Pulmonary artery endothelial cell (primary cell): ENCODE measurements at places on chromosomes 7 and 10. TPM values are rescaled to one million over a fixed set of nuclear protein-coding genes. Genes with fewer than 3 reads are reported as not detected.

Gene VPS37D
- 2.5 and 4.3 TPM in 2 replicates for total RNA-seq

- no peak for DNase-seq
Observed at GRCh38 chr7:2640482-2640830, 8.7 kb downstream of the TTYH3 start.

Gene CPEB3
- total RNA-seq, result 0.92 and 1.5 TPM in 2 replicates

- DNase-seq, result no peak
Observed at GRCh38 chr7:102313997-102314780, 27.5 kb downstream of the SH2B2 start.

DNA sequence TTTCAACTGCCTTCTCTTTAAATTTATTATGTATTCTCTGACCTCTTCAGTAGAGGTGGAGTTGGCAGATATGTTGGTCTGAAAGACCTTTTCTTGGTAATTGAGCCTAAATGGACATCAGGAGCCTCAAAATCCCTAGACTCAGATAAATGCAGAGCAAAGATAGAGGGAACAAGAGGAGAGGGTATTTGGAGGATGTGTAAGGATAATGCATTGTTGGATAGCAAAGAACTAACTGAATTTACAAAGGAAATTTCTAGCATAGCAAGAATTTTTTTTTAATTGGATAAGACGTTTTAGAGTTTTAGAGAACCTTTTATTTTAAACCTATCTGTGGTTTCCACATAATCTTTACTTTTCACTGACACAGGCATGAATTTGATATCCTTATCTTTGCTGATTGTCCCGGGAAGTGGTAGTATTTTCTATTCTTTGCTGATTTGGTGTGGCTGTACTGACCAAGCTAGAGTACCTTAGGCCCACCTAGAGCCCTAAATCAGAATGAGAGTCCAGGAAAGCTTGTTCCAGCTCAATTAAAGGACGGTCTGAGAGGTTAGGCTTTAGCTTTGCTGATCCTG lies 91.3 kb downstream of the NRF1 start:
- no peak for DNase-seq

Gene H2BK1
- total RNA-seq, result not detected in 2 replicates

DNA sequence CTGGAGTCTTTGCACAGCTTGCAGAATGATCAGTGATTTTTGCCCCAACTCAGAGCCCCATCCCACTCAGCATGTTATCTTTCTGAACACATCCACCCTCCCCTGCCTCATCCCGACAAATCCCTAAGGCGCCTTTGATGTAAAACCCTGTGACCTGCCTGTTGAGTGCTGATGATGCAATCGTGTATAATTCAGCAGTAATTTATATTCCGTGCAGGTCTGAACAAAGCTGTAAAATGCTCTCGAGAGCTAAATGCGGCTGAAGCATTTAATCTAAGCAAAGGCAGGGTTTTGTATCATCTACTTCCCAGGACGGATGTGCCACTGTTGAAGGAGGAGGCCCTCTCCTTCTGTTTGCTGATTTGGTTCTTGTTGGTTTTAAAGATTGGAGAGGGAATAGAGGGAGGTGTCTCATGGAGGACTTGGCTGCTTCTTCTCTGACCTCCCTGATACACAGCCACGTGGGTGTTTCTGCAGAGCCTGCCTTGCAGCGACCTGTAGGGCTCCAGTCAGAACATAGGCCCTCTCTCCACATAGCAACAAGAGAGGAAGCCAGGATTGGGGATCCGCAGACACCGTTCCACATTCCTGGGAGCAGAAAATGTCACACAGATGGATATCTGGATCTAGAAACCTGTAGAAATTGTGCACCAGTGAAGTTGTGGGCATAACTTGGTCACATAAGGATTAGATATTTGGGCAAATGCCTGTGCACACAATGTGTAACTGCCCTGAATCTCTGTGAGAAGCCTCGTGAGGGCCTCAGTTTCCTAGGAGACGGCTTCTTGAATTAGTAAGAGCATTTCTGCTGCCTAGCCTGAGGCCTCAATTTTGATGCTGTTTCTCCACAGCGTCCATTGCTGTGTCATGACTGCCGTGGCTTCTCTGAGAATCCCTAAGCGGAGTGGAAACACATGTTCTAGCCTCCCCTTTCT lies 90.2 kb upstream of the AGK start:
- DNase-seq, result no peak

DNA sequence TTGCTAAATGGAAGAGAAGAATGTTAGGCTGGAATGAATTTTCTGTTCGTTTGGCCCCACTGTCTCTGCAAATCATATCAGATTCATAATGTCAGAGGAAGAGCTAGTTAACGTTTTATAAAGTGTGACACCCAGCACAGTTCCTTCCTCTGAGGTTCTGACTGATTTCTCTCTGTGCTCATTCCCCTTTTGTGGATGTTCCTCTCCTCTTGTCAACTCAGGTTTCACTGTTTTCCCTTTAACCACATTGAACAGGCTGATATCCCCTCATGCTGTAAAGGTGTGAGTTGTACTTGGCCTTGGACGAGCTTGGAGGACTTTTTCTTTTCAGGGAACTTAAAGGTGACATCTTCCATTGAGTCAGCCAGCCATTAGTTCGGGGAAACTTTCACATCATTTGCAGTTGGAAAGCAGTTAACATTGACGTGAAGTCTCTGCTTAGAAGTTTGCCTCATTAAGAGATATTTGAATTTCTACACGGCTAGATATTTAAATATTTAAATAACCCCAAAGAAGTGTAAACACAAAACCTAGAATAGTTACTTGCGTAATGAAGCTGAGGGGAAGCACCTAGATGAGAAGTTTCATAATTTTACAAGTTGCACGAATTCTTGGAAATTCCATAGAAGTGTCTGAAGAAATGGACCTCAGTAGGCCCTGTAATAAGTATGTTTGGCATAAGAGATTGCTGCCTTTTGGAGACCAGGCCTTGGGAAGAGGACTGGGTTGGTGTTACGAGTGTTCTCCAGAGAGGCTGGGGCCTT lies 101.5 kb upstream of the EGR2 start:
- DNase-seq, result no peak

DNA sequence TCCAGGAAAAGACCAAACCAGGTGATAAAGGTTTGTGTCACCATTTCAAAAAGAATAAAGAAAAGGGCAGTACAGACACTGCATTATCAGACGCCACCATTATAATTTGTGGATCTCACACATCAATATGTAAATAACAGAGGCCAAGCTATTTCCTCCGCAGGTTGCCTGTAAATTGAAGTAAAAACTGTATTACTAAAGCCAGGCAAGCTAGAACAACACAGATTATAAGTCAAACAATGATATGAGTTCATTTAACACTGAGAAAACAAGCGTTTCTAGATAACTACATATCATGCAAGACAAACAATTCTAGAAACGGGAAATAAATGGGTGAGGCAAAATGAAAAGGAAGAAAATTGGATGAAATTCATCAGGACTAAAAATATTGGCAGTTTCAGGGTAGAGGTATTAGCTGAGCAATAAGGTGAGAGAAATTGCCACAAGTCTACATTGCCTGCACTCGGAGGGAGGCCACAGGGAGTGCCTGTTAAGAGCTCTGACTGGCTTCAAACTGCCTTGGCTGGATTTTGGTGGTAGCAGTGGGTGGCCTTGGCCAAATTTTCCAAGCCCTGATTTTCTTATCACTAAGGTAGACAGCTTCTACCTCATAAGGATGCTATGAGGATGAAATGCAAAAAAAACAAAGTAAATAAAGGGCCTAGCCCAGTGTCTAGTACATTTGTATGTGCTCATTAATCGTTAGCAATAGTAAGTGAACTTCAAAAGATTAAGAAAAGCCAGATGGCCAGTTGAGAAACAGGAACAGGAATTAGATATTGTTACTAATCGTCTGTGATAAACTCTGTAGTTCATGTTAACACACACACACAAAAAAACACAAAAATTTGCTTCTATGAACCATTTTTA lies 240.0 kb upstream of the NFE2L3 start:
- no peak for DNase-seq

GRCh38 chr10:129775681-129776080 lies 188.4 kb downstream of the EBF3 start:
- DNase-seq, result no peak

Gene GIMAP4
- 60.1 and 63.4 TPM in 2 replicates for total RNA-seq

Gene DKK1
- 111 and 122 TPM in 2 replicates for total RNA-seq

DNA sequence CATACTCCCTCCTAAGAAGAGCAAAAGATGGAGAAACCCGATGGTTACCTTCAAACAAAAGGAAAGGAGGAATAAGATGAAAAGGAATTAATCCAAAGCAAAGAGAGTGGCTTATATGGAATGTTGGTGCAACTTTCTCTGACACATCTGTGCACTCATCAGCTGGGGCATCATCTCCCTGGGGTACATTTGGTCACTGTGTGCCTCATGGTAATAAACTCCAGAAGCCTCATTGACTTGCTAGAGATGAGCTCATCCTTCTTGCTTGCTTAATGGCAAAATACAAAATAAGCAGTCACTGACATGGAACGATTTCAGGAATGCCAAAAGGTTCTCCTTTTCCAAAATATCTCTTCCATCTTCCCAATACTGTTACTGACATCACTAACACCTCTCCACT lies 22.5 kb downstream of the CAV1 start:
- DNase-seq, result no peak

Gene WNT2
- not detected in 2 replicates for total RNA-seq

- no peak for DNase-seq
Observed at GRCh38 chr10:36564433-36564832, 561.0 kb upstream of the ANKRD30A start.

GRCh38 chr10:101607124-101607523 lies 19.0 kb downstream of the DPCD start:
- DNase-seq, result no peak

- DNase-seq, result no peak
Observed at GRCh38 chr7:69837387-69838068, 239.3 kb downstream of the AUTS2 start.

DNA sequence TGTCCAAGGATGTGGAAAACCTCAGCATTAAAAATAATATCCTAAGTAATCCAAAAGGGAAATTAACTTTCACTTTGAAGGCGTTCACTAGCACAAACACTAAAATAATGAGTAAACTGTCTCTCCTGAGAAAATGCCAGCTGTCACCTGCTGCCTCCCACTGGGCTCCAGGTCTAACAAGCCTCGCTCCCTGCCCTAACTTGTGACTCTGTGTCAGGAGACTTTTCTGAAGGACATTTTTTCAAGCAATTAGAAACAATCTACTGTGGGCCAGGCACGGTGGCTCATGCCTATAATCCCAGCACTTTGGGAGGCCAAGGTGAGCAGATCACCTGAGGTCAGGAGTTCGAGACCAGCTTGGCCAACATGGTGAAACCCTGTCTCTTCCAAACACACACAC lies 72.8 kb upstream of the GLCCI1 start:
- no peak for DNase-seq

GRCh38 chr7:21972397-21972784 lies 26.7 kb upstream of the CDCA7L start:
- no peak for DNase-seq

- DNase-seq, result no peak
Observed at GRCh38 chr10:83862723-83863122, 276.6 kb upstream of the GHITM start.

Gene C10orf95
- 0.13 TPM in 1 of 2 replicates, not detected in the other for total RNA-seq

Gene ESYT2
- 61.3 and 67.3 TPM in 2 replicates for total RNA-seq

- no peak for DNase-seq
Observed at GRCh38 chr10:111303887-111304286, 227.1 kb downstream of the ADRA2A start.

- DNase-seq, result no peak
Observed at GRCh38 chr10:60753152-60753551, 25.1 kb upstream of the CDK1 start.

Gene CALHM1
- total RNA-seq, result not detected in 2 replicates

Gene IKZF1
- total RNA-seq, result under 0.01 TPM in 1 of 2 replicates, not detected in the other

DNA sequence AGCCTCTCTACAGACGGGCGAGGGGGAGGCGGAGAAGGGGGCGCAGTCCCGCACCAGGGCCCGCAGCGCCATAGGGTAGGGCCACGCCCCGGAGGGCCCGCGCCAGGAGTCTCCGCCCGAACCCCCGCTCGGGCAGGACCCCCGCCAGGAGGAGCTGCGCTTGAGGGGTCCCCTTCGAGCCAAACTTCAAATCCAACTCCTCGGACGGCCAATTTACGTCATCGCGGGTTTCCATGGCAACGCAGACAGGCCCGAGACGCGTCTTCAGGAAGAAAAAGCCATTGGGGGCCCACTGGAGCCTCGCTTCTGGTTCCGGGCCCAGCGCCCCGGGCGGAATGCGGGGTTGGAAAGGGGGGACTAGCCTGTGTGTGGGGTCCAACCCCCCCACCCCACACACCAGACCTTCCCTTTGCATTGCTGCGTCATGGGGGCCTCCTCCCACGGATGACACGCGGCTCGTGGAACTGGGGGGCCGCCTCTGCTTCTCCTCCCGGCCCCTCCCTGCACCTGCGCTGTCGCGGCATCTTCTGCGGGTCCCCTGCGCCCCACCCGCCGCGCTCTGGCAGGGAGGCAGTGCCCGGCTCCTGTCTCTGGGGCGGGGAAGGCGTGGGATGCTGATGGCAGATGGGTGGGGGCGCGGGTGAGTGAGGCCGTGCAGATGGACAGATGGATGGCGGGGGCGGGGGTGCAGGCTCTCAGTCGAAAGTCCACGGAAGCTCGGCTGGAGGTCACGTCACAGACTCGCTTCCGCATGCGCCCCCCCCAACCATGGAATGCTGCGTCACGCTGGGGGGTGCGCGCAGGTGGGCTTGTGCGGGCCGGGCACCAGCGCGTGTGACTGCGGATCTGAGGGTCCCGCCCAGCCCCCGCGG lies 1.2 kb downstream of the CALY start:
- DNase-seq, result no peak

GRCh38 chr10:34996843-34997242 lies 93.3 kb downstream of the CUL2 start:
- no peak for DNase-seq

Gene CRTAC1
- total RNA-seq, result 2.5 and 4.9 TPM in 2 replicates

- no peak for DNase-seq
Observed at GRCh38 chr10:73959484-73960243, 38.3 kb upstream of the VCL start.

GRCh38 chr10:101002456-101002855 lies 2.8 kb downstream of the LZTS2 start:
- no peak for DNase-seq

GRCh38 chr7:152313831-152314604 lies 121.8 kb downstream of the KMT2C start:
- DNase-seq, result peak; percentile 92

GRCh38 chr10:96967847-96968246 lies 135.7 kb downstream of the LCOR start:
- DNase-seq, result no peak

DNA sequence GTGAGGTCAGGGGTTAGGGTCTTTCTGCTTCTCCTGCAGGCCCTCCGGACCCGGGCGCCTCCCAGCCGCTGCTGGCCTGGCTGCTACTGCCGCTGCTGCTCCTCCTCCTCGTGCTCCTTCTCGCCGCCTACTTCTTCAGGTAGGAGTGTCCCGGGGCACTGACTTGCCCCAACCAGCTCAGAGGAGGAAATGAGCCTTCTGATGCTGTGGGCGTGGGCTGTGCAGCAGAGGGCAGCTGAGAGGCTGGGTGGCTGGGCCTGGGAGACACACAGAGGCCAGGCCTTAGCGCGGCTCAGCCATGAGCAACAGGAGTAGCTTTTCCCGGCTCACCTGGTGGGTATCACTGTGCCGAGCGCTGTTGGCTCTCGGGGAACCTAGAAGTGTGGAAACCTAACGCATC lies 78.9 kb downstream of the MKI67 start:
- DNase-seq, result peak; percentile 55

- no peak for DNase-seq
Observed at GRCh38 chr7:69588773-69589172, 9.5 kb upstream of the AUTS2 start.

- no peak for DNase-seq
Observed at GRCh38 chr7:33640741-33641140, 264.6 kb upstream of the BMPER start.
